ENCODE measurements at places on chromosomes 16 and 17.

DNA sequence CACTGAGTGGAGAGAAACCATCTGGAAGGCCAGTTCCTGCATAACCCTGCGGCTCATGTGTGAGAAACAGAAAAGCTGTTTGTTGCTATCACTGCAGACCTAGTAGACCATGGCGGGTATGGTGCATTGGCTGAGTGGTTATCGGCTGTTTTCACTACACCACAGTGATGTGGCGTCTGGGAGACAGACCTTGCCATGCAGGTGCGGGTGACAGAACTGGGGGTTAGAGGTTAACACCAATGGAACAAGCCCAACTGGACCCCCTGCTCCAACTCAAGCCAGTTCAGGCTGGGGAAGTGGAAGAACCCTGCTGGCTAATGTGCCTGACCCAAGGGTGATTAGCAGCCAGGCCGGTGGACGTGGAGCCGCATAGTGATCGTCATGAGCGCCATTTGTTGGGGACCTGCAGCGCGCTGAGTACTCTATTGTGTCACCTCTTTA is 91.9 kb downstream of the IRF8 start:
- DNase-seq: no peak

DNA sequence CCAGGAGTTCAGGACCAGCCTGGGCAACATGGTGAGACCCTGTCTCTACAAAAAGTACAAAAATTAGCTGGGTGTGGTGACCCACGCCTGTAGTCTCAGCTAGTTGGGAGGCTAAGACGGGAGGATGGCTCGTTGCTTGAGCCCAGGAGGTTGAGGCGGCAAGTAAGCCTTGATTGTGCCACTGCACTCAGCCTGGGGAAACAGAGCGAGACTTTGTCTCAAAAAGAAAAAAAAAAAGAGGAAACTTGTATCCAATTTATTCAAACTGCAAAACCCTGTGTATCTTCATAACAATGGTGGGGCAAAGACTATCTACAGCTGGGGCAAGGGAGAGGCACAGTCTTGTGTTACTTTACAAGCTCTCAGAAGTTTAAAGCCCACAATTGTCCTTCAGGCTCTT is 21.5 kb downstream of the GRB7 start:
- no peak for DNase-seq

DNA sequence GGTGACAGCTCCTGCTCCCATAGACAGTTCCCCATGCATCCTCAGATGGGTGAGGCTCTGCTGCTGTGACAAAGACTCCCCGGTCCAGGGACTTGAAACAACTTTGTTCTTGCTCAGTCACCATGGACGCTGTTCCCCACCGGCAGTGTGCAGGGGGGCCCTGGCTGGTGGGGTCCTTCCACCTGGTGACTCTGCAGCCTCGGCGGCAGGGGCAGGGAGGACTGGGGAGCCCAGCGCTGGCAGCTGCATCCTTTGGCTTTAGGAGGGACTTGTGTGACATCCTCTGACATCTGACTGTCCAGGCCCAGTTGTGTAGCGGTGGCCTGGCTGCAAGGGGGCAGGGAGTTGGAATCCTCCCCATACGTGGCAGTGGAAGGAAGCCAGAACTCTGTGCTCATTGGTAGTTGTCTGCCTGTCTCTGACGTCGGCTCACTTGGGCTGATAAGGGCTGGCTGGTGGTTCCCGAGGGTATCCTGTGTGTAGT is 107.3 kb downstream of the CMIP start:
- no peak for DNase-seq

- DNase-seq: no peak
Observed at GRCh38 chr17:43349142-43349541, 49.7 kb upstream of the ARL4D start.

GRCh38 chr17:75740215-75740614 is 19.0 kb downstream of the ITGB4 start:
- no peak for DNase-seq

Data from CD8-positive, alpha-beta memory T cell (primary cell).